Neural crest cell (in vitro differentiated cells): ENCODE measurements at places on chromosomes 7 and 10. TPM values are rescaled to one million over a fixed set of nuclear protein-coding genes. Genes with fewer than 3 reads are reported as not detected.

C7orf33 gene
- total RNA-seq, result not detected in 2 replicates

NAT16 gene
- total RNA-seq, result 0.70 and 1.7 TPM in 2 replicates

DNA sequence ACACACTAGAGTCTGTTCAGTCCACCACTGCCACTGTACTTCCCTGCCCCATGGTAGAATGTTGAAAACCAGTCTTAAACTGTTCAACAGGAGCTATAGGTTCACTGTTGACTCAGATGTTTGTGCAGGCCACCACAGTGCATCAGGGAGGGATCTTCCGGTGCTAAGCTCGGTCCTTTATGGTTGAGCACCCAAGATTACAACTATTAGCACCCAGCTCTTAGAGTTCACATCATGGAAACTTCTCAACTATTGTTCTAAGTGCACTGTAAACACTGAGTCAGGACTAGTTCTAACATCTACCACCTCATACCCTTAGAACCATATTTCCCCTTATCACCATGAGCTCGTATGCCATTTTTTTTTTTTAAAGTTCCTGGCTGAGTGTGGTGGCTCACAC, 97.1 kb upstream of the MXI1 start:
- DNase-seq, result no peak

DNA sequence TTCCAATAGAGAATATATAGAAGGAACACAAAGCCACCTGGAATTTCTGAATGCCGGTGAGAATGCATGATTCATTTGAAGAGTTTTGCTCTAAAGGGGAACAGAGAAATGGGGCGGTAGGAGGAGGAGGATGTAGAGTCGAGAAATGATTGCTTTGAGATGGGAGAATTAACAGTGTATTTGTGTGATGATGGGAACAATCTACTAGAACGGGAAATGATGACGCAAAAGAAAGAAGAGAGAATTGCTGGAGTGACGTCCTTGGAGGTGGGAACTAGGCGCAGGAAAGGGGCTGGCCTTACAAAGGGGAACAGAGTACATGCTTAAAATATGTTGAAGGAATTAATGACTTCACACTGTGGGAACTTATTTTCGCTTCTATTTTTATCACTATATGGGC, 188.1 kb downstream of the SDHAF3 start:
- DNase-seq, result no peak

- DNase-seq, result no peak
Observed at GRCh38 chr7:151923097-151923876, 33.0 kb upstream of the GALNTL5 start.

AGAP9 gene
- 12.2 and 12.8 TPM in 2 replicates for total RNA-seq

DNA sequence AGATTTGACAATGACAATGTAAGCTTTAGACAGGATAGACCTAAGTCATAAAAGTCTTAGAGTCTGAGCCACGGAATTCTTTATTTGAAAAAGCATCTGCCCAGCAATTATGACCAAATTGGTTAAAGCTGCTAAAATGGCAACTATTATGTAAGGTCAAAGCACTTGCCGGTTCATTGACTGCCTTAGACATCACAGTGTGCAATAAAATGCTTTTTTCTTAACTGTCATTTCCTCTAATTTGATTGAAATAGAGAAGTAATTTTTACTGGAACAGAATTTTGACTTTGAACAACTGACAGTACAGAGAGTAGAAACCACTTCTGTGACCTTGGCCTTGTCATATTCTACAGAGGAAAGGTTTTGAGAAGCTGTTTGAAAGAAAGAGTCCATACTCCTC, 142.9 kb downstream of the THSD7A start:
- DNase-seq, result no peak

LRRC18 gene
- not detected in 2 replicates for total RNA-seq

DNA sequence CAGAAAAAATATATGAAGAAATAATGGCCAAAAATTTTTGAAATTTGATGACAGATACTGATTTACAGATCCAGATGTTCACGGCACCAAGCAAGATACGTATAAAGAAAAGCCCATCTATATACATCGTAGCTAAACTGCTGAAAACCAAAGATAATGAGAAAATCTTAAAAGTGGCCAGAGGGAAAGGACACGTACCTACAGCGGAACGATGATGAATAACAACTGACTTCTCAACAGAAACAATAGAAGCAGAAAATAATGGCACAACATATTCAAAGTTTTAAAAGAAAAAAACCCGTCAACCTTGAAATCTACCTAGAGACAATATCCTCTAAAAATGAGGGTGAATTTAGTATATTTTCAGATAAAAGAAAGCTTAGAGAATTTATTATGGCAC, 31.9 kb downstream of the IL2RA start:
- DNase-seq, result no peak

DNA sequence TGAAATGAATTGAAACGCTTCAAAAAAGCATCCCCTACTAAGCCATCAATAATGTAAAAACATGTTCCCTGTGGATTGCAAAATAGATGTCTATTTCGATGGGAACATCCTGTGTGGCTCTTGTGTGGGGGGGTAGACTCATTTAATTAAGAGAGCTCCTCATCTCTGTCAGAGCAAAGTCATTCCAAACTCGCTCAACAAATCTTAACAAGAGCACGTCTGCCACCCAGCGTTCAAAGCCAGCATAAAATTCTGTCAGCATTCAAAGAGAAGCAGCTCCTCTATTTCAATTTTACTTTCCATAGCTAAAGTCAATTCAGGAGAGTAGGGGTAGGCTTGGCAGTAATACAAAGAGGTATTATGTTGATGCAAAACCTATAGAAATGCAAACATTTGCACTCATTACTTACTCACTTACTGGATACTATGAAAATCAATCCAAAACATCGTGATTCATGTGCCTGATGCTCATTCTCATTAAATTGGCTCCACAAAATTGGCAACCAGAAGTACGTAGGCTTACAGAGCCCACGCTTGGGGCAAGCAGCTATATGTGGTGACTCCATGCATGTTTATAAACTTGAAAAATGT, 114.9 kb downstream of the IPMK start:
- DNase-seq, result peak; percentile 47

GRCh38 chr10:70223728-70224127, 9.5 kb downstream of the PPA1 start:
- no peak for DNase-seq

DNA sequence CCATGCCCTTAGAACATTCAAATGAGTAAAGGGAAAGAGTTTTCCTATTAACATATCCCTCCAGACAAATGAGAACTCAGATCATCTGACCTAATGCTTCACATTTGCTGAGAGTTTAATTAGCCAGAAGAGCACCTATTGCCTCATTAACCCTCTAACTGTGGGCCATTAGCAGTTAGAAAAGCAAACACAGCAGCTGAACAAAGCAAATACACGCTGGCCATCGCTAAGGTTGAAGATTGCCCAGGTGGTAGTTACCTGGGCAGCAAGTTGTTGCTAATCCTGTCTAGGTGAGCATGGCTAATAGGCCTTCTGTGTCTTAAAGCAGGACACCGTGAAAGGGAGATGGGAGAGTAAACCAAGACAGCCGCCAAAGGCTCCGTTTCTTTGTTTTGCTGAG, 49.9 kb upstream of the UCN3 start:
- DNase-seq, result no peak

GRCh38 chr10:110737886-110738634, 93.9 kb downstream of the RBM20 start:
- no peak for DNase-seq

ASAH2 gene
- 5.9 and 6.9 TPM in 2 replicates for total RNA-seq

AGR3 gene
- total RNA-seq, result not detected in 2 replicates

PNLIPRP1 gene
- not detected in 2 replicates for total RNA-seq

DNA sequence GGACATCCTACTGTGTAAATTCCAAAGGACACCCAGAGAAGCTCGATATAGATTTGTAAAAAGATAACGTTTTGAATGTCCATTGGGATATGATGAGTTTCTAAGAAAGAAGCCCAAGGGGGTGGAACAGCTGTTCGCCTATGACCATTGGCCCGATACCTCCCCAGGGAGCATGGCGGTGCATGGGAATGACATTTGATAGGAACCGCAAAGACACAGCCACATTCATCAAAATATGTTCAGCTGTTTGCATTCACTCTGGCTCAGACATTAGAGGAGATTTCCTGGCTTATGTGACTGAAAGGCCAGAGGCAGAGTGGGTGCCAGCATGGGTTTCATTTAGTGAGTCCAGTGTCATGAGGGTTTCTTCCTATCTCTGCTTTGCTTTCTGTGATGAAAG, 56.0 kb upstream of the BAIAP2L1 start:
- DNase-seq, result no peak

DNA sequence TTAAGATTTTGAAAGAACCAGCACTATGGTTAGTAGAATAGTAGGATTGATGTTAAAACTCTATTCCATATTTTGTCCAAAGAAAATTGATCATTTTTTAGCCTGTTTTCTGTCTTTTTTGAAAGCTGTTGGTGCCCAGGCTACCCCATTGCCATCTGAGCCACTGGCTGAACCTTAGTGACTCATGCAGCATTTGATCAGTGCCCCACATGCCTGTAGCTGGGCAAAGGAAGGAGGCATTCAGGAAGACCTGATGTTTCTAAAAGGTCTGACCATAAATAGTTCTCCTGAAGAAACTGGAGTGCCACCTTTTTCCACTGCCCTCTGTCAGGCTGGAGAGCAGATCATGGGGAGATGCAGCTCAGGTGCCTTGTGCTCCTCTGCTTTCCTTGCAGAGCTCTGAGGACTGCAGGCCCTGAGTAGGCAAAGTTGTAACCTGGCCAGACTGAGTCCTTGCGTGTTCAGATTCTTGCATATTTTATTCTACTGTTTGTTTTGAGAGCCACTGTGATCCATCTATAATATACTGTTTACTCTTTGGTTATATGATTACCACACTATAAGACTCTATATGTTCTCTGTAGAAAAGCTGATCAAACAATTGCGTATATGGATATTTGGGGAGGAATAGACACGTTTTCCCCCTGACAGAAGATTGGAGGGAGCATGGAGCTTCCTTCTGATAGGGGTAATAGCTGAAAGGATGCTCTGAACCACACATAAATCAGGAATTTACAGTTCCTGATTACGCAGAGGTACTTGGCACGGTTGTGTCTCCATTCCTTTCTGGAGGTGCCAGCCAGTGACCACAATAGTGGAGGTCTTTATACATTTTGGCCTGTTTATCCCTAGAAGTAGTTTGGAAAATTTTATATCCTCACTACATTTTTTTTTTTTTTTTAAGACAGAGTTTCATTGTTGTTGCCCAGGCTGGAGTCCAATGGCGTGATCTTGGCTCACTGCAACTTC, 48.9 kb upstream of the GJD4 start:
- no peak for DNase-seq

- DNase-seq, result no peak
Observed at GRCh38 chr7:157408258-157409101, 71.7 kb downstream of the DNAJB6 start.

SEMA3D gene
- 22.7 and 26.3 TPM in 2 replicates for total RNA-seq

CYTH3 gene
- total RNA-seq, result 24.1 and 28.7 TPM in 2 replicates

TMEM178B gene
- 19.7 and 22.1 TPM in 2 replicates for total RNA-seq

PNLIPRP2 gene
- not detected in 2 replicates for total RNA-seq

DNA sequence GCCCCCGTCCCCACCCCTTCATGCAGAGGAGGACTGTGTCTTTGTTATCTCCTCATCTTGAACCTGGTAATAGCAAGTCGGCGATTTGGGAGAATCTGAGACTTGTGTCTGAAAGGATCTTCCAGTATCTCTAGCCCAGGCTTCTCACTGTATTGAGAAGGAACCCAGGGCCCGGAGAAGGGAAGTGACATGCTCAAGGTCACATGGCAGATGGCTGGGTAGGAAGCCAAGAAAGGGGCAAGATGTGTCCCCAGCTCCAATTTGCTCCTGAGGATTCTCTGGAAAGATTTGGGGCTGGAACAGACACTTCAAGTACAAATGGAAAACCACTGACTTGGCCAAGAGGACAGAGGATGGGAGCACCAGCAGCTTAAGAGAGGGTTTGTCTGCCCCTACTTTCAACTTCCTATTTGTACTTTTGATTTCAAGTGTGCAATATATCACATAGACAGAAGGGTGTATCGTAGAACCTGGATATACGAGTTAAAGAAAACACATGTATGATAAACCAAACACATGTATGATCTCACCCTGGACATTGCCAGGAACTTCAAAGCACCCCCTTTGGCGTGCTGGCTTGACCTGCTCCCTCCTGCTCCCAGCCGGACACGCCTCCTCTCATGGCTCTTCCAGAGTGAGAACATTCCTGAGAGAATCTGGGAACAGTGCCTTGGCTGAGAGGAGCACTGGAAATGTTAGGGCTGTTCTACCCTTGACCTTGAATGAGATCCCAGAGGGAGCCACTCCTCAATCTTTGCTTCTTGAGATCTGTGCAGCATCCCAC, 79.7 kb downstream of the CDH23 start:
- no peak for DNase-seq

DNA sequence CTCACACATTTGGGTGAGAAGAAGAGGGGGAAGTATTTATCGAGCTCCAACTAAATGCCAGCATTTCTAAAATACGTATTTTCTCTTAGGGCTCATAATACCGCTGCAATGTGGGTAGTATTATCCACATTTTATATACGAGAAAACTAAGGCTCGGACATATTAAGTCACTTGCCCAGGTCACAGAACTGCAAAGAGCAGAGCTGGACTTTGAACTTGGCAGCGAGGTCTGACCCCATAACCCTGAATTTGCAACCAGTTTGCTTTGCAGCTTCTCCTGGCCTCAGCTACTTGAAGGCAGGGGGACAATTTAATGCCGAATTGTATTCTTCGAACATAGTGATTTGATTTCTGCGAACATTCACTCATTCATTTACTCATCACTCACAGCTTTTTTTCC, 7.2 kb downstream of the ABLIM1 start:
- DNase-seq, result no peak

GRCh38 chr10:121137533-121137932, 286.4 kb downstream of the WDR11 start:
- no peak for DNase-seq

DNA sequence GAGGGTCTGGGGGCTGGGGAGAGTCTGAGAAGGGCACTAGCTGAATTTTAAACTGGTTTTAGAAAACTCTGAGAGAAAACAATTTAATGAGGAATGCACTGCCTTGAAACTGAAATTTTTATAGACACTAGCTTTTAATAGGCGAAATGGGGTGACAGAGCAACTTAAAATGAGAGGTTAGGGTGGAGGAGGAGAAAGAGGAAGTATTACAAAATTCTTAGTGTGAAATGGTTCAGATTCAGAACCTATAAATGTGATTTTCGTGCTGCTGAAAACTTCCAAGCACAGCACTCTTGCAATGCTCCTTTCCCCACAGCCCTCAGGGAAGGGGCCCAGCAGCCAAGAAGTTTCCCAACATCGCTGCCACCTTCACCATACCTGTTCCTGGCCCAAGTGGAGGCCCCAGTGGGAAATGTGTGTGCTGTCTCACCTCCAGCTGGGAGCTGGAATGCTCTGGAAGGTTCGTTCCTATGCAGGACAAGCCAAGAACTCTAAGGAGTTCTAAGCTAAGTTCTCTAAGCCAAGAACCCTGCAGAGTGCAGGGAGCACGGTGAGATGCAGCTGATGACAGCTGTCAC, 60.0 kb downstream of the ATXN7L1 start:
- no peak for DNase-seq

DNA sequence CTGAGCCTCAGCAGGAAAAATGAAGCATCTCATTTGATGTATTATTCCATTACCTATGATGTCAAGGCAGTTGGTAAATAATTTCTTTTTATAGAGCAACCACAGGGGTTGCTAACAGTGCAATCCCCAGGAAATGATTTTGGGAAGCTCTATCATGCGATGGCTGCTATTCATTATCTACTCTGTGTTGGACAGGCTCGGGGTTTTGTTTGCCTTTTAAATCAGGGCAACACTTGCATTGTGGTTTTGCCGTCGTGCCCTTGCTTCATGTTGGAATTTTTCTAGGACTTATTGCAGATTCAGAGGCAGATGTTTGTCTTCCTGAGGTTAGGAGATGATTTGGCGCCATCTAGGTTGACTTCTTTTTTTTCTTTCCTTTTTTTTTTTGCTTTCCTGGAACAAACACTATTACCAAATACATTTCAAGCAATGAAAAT, 128.4 kb downstream of the BICC1 start:
- no peak for DNase-seq

- DNase-seq, result no peak
Observed at GRCh38 chr7:121235201-121235600, 93.6 kb upstream of the WNT16 start.

MSMB gene
- total RNA-seq, result not detected in 2 replicates
